G401 (cell line): ENCODE measurements at places on chromosomes 6 and 20. TPM values are rescaled to one million over a fixed set of nuclear protein-coding genes. Genes with fewer than 3 reads are reported as not detected.

Gene BIRC7
- 68.2 and 78.4 TPM in 2 replicates for total RNA-seq

Gene COL9A3
- 8.6 TPM in 2 replicates for total RNA-seq

Gene THBD
- not detected in 2 replicates for total RNA-seq

Gene LATS1
- 4.7 and 8.6 TPM in 2 replicates for total RNA-seq

Gene MMUT
- total RNA-seq, result 12.7 and 15.1 TPM in 2 replicates

Gene HLA-DMA
- 11.4 and 15.8 TPM in 2 replicates for total RNA-seq

Gene RSPO3
- 5.7 TPM in 1 of 2 replicates, not detected in the other for total RNA-seq

Gene MYO6
- 1.2 and 4.3 TPM in 2 replicates for total RNA-seq

Gene TULP1
- not detected in 2 replicates for total RNA-seq

Gene LPA
- total RNA-seq, result not detected in 2 replicates

Gene BEND6
- total RNA-seq, result 6.4 and 12.6 TPM in 2 replicates

Gene PROKR2
- not detected in 2 replicates for total RNA-seq

Gene ROS1
- not detected in 2 replicates for total RNA-seq

Gene IL17A
- not detected in 2 replicates for total RNA-seq

Gene NXT1
- 54.8 and 80.7 TPM in 2 replicates for total RNA-seq

Gene PRR18
- total RNA-seq, result not detected in 2 replicates

Gene CDH26
- not detected in 2 replicates for total RNA-seq

Gene SLC35D3
- total RNA-seq, result not detected in 2 replicates

Gene ANGPT4
- total RNA-seq, result not detected in 2 replicates

Gene GHRH
- total RNA-seq, result not detected in 2 replicates

Gene GRM1
- not detected in 2 replicates for total RNA-seq

Gene SSTR4
- not detected in 2 replicates for total RNA-seq

Gene OR2H2
- total RNA-seq, result not detected in 2 replicates
